ENCODE measurements at places on chromosomes 12 and 14.

GRCh38 chr12:94149119-94149780 is 873 bp downstream of the PLXNC1 start:
- DNase-seq, result peak; percentile 27

GRCh38 chr14:46197856-46198255 is 453.7 kb downstream of the RPL10L start:
- DNase-seq, result no peak

DNA sequence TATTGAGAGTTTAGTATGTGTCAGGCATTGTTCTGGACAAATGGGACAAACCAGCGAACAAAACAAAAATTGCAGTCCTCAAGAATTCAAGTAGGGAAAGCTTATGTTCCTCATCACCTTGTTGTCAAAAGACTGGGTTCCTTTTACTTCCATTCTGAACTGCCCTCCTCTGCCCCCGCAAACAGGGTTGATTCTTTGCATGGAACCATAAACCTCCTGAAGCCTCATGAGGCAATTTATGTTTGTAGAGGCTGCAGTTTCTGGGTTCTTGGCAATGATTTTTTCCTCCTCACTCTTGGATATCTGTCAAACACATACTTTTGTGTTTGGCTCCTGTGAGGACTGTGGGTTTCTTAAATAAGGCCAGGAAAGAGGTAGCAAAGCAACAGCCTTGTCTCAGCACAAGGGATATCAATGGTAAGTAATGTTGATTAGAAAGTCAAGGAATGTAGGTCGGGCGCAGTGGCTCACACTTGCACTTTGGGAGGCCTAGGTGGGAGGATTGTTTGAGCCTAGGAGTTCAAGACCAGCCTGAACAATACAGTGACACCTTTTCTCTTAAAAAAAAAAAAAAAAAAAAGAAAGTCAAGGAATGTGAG is 13.9 kb downstream of the COPZ1 start:
- DNase-seq, result no peak

- no peak for DNase-seq
Observed at GRCh38 chr14:106509807-106510206, 983.4 kb downstream of the TMEM121 start.

DNA sequence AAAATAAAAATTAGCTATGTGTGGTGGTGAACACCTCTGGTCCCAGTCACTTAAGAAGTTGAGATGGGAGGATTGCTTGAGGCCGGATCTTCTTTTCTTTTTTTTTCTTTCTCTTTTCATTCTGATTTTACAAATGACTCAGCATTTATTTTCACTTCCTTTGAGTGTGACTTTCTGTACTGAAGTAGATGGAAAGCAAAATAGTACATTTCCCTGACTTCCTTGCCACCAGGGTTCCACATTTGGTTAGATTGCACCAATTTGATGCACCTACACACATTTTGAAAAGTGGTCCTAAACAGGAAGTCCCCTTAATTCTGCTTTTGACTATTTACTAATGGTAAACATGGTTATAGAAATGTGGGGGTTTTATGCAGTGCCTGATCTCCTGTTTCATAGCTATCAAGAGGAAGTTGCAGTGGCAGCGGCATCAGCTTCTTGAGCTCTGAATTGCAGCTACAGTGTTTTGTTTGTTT is 13.0 kb upstream of the LEMD3 start:
- DNase-seq, result no peak

DNA sequence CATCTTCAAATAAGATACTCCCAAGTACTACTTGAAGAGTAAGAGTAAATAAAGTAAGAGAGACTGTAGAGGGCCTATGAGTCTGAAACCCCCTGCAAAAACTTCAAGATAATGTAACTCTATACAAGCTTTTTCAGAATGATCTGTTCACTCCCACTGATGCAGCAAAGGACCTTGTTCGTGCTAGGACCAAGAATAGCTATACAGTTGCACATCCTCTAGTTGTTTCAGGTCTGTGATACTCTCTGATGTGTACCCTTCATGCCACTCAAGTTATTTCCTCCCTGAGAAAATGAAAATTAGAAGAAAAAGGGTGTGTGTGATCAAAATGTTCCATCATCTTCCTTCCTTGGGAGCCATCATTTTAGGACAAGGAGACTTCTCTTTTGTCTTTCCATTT is 204.4 kb downstream of the ALX1 start:
- DNase-seq, result no peak

- DNase-seq, result no peak
Observed at GRCh38 chr14:45705940-45706534, 453.0 kb upstream of the MIS18BP1 start.

DNA sequence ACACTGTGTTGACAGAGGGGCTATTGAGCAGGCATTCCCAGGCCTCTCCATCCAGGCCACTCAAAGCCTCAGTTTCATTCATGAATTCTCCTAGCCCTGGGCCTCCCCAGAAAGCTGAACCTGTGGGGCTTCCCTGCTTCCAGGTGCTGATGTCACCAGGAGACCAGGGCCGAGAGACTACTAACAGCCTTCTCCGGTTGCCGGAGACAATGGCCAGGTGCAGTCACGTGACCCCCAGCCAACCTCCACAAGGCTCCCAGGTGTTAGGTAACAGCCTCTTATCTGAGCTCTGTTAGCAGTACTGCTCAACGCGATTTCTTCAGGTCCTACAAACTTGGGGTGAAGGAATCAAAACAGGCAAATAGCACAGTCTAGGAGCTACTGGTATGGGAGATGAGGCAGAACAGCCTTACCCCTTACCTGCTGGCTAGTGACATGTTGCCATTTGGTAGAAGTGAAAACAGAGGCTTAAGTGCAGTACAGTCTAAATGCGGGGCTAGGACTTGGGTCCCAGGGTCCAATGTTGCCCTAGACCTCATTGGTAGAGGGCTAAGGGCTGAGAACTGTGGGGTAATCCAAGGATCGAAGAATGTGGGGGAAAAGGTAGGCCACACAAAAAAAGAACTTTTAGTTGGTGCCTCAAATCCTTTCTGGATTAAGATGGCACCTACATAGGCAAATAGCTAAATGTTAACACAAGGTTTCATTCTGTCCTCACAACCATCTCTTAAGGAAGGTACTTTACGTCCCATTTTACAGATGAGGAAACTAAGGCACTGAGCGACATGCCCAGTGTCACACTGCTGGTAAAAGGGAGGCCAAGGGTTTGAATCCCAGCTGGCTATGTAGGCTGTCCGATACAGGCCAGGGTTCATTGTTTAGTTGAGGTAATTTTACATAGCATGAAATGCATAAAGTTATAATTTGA is 3.8 kb downstream of the CCDC88C start:
- peak; percentile 46 for DNase-seq

GRCh38 chr12:12803186-12803585 is 10.0 kb upstream of the DDX47 start:
- no peak for DNase-seq

- no peak for DNase-seq
Observed at GRCh38 chr12:105659355-105660075, 329.0 kb downstream of the C12orf75 start.

GRCh38 chr12:75205558-75205957 is 4.1 kb downstream of the KCNC2 start:
- no peak for DNase-seq

GRCh38 chr12:117046011-117046369 is 53.2 kb downstream of the TESC start:
- no peak for DNase-seq

GRCh38 chr14:101029668-101030290 is 126.3 kb upstream of the RTL1 start:
- no peak for DNase-seq

GRCh38 chr12:51661836-51662235 is 70.8 kb downstream of the SCN8A start:
- DNase-seq, result no peak

GRCh38 chr14:77103951-77104350 is 5.9 kb downstream of the CIPC start:
- DNase-seq, result no peak

- DNase-seq, result no peak
Observed at GRCh38 chr14:24849471-24849870, 200.5 kb downstream of the STXBP6 start.

DNA sequence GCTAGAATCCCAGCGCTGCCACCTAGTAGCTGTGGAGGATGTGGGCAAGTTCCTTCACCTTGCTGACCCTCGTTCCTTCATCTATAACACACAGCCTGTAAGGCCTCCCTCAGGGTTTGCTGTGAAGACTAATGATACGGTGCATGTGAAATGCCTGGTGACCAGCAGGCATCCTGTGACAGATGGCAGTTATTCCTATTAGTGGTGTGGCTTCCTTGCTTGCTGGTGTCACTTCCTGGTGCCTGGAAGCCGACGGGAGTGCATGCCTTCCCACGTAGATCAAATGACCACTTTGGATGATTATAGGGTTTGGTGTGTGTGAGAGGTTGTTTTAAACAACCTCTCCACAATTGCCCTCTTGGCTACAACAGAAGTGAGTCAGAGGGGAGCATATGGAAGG is 894.9 kb downstream of the VRK1 start:
- no peak for DNase-seq

GRCh38 chr14:62663456-62663821 is 381.8 kb downstream of the KCNH5 start:
- no peak for DNase-seq

- DNase-seq, result no peak
Observed at GRCh38 chr14:55450539-55450938, 10.1 kb upstream of the TBPL2 start.

DNA sequence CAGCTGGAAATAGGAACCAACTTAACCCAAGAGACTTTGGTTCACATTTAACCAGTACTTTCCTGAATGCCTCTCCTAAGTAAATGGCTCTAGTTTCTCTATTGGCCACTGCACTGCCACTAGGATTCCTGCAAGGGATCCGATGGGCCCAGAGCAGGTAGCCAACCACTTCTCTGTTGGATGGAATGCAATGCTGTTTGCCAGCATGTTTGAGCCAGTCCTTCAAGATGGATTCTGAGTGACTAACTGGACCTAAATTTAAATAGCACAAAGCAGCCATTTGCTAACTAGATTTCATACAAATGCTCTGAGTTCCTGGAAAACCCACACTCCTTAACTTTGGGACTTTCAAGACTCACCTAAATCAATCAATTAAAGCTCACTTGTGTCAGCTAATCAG is 9.5 kb upstream of the CLEC2D start:
- no peak for DNase-seq
